Foreskin fibroblast (primary cell): ENCODE measurements at places on chromosomes 5 and 9.

DNA sequence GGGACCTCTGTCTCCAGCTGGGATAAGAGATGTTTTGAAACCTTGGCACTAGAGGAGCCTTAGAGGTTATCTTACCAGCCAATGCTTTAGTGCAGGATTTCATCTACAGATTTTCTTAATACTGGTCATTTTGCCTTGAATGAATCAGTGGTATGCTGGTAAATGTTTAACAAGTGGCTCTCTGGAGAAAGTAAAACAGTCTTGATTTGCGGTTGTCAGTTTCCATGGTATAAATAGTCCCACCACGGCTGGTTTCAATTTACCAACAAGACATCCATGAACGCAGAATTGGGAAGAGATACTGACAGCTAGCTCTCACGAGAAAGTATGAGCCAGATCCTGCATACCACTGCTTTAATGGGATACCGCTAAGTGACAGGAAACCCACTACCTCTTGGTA is 56.7 kb upstream of the CXCL14 start:
- no peak for DNase-seq

DNA sequence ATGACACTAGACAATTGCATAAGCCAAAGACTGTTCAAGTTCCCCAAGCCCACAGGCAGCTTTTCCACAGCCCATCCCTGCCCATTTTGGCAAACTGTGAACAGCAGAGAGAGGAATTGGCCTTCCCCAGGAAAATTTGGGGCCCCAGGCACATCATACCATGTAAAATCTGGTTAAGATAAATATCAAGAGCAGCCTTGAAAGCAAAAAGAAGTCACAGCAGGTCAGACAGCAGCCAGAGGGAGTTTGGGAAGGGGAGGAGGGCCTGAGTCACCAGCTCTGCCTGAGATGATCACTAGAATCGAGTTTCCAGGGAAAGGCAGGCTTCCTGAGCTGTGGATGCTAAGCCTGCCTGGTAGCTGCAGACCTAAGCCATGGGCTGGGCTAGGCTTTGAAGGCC is 179.2 kb downstream of the RFK start:
- peak; percentile 87 for DNase-seq

GRCh38 chr5:96377167-96377566 is 55.9 kb downstream of the PCSK1 start:
- no peak for DNase-seq

DNA sequence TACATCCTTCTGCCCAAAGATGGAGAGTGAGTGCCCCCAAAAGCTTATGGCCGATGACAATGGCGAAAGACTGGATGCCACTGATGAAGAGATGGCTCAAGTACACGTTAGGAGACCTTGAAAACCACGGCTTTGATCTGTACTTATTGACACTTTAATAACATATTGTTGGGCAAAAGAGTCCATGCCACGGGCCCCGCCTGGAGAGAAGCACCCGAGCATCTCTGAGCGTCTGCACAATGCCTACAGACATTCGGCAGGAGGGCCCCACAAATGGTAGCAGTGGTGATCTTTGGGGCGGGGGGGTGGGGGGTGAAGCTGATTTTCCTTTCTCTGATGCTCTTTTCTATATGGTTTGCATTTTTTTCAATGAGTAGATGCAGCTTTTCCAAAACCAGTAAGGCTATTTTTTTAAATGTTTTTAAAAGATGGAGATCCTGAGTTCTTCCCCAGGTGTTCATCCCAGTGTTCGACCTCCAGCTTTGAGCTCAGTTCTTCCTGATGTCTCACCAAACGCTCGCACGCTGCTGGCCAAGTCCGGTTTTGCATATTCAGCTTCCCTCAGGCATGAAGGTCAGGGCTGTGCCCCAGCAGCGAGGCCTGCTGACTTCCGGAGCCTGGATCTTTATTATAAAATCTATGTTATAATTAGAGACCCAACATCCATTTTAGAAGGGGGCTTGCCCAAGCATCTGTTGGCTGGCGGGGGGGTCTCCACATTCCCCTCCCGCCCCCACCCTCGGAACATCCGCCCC is 34.3 kb upstream of the BARHL1 start:
- no peak for DNase-seq

DNA sequence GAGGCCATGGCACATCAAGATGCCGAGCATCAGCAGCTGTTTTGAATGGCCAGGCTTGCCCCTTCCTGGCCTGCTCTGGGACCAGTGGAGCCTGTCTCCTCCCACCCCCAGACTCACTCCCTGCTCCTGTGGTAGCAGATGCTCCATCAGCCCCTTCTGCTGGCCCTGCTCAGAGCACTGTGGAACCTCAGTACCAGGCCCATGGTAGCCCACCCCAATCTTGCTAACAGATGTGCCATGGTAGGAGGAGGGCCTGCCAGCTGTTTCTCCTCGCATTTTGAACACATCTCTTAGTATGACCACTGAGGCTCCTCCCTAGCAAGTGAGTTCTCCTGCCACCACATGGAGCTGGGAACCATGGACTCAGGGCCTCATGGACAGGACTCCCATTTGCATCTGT is 29.5 kb downstream of the COL27A1 start:
- no peak for DNase-seq

- DNase-seq = no peak
Measured at GRCh38 chr9:69496846-69497450, 171.9 kb downstream of the ENTREP1 start.

- no peak for DNase-seq
Measured at GRCh38 chr5:72015103-72015548, 92.1 kb upstream of the MAP1B start.

DNA sequence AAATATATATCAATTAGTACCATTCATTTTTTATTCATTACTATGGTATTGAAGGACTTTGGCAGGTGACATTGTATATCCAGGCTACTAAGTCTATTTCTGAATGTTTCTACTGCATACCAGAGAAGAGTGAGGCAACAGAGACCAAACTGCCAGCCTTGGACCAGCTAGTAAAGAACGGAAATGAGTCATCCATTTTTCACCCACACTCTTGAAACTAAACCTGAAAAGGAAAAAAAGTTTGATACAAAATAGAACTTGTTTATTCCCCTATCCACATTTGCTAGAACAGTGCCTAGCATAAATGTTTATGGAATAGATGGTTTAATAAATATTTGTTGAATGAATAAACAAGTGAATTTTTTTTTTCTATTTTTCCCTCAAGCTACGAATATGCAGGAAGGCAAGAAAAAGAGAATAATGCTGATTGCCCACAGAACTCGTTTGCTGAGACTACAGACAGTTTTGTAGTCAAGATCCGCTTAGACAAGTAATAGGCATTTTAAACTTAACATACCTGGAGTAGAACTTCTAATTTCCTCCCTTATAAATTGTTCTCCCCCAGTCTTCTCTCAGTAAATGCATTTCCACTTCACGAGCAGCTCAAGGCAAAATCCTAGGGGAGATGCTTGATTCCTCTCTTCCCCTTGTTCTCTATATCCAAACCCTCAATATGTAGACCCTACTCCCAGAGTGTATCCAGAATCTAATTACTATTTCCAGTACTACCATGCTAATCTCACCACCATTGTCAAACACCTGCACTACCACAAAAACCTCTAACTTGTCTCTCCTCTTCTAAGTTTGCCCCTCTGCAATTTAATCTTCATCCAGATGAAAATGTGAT is 146.2 kb upstream of the RASA1 start:
- peak; percentile 83 for DNase-seq

DNA sequence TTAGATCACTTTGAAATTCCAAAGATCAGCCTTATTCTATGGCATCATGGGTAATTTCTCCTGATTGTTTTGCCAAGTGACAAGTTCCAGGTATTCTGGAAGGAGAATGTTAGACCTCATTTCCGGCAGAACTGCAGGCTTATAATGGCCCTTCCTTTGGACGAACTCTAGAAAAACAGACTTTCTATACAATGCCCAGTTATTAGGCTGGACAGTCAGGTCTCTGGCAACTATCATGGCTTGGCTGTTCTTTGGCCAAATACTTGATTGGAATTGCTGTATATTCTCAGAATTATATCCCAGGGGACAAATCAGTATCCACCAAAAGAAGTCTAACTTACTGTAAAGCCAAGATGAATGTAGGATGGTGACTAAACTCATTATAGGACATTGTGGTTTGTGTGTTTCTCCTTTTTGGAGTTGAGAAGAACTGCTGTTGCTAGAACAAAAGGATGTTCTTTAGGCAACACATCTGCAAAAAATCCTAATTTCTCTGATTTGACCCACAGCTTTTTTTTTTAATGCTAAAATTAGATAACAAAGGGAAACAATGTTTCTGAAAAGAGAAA is 69.0 kb downstream of the ADAMTSL1 start:
- DNase-seq = peak; percentile 36

GRCh38 chr5:81393430-81393782 is 528 bp downstream of the ACOT12 start:
- DNase-seq = no peak

DNA sequence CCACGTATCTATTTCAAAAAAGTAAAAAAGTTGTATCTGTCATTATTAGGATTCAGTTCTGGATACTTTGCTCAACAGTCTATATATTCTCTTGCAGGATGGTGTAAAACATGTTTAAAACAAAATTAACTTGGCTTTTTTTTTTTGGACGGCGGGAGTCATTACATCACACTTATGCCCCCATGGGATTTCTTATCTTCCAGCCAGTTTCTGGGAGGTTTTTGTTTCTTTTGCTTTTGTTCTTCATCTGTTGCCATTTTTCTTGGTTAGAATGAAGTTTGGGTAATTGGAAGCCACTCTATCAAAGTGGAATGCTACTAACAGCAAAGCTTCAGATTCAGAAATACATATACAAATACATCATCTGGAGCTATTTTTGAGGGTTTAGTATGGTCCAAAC is 1.8 kb upstream of the STARD4 start:
- no peak for DNase-seq
